ENCODE measurements at places on chromosomes 12 and 14.

- no peaks in the 10 kb centered on the region for H3K36me3 ChIP-seq
- no peaks in the 10 kb centered on the region for H3K27me3 ChIP-seq
- H3K4me1 ChIP-seq: peaks cover 8% of the 10 kb centered on the region
- H3K4me3 ChIP-seq: no peak overlapping the region
These were observed 22.2 kb downstream of the LRRIQ1 start for GRCh38 chr12:85058339-85058738.

GRCh38 chr12:132102297-132102696 is 41.8 kb downstream of the DDX51 start:
- no peaks in the 10 kb centered on the region for H3K27me3 ChIP-seq
- no peak overlapping the region for H3K4me3 ChIP-seq
- DNase-seq: no peak
- H3K27ac ChIP-seq: no peak overlapping the region
- no peaks in the 10 kb centered on the region for H3K4me1 ChIP-seq

DNA sequence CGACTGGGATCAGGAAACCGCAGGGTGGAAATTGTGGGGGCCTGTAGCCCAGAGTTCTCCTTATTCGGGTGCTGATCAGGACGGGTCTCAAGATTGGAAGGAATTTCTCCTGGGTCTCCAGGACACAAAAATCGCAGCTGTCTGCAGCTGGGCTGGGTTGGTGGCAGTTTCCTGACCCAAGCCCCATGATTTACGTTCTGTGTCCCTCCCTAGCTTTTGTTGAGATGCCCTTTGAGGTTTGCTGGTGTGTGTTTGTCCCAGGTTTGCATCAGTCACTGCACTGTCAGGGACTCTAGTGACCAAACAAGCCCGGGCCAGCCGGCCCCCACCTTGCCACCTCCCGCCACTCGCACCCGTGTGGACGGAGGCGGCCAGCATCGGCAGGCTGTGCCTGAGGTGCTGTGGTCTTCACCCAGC is 89.5 kb downstream of the FBXL14 start:
- H3K27me3 ChIP-seq: peaks cover 40% of the 10 kb centered on the region
- H3K36me3 ChIP-seq: no peaks in the 10 kb centered on the region
- H3K4me1 ChIP-seq: no peaks in the 10 kb centered on the region
- H3K4me3 ChIP-seq: no peak overlapping the region
- H3K27ac ChIP-seq: no peak overlapping the region
- no peak for DNase-seq

GRCh38 chr12:24679126-24679525 is 269.8 kb downstream of the BCAT1 start:
- H3K27ac ChIP-seq: no peak overlapping the region
- no peaks in the 10 kb centered on the region for H3K4me1 ChIP-seq
- DNase-seq: no peak

- H3K4me1 ChIP-seq: peaks cover 7% of the 10 kb centered on the region
- no peaks in the 10 kb centered on the region for H3K36me3 ChIP-seq
- H3K27ac ChIP-seq: no peak overlapping the region
These were observed 76.6 kb upstream of the OSBPL8 start for GRCh38 chr12:76636121-76636692.

- H3K27me3 ChIP-seq: no peaks in the 10 kb centered on the region
- DNase-seq: no peak
- H3K4me3 ChIP-seq: no peak overlapping the region
- no peaks in the 10 kb centered on the region for H3K4me1 ChIP-seq
- no peaks in the 10 kb centered on the region for H3K36me3 ChIP-seq
These were observed 192.4 kb downstream of the FUT8 start for GRCh38 chr14:65604936-65605335.

DNA sequence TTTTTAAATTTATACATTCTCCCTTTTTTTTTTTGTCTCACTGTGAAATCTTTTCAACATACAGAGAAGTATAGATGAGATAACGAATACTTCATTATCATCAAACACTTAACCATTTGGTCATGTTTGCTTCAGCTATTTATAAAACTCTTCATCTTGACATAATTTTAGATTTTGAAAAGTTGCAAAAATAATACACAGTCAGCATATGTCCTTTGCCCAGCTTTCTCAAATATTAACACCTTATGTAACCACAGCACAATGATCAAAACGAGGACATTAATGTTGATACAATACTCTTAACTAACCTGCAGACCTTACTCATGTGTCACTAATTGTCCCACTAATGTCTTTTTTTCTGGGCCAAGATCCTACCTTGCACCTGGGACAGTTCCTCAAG is 36.0 kb downstream of the DACT1 start:
- H3K27ac ChIP-seq: no peak overlapping the region
- H3K27me3 ChIP-seq: no peaks in the 10 kb centered on the region
- DNase-seq: no peak
- no peak overlapping the region for H3K4me3 ChIP-seq

DNA sequence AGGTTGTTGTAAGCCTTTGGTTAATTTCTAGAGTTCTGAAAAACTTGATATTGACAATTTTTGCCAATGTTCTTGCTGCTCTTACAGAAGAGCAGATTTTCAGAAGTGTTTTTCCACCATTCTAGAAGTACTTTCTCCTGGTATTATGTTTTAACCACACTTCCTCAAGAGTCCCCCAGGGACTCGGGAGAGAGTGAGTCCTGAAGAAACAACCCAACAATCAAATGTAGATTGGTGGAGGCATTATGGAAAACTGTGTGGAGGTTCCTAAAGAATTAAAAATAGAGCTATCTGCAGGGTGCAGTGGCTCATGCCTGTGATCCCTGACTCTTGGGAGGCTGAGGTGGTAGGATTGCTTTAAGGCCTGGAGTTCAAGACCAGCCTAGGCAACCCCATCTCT is 26.7 kb downstream of the OR10P1 start:
- H3K27ac ChIP-seq: no peak overlapping the region
- no peaks in the 10 kb centered on the region for H3K27me3 ChIP-seq
- DNase-seq: no peak
- no peaks in the 10 kb centered on the region for H3K4me1 ChIP-seq

DNA sequence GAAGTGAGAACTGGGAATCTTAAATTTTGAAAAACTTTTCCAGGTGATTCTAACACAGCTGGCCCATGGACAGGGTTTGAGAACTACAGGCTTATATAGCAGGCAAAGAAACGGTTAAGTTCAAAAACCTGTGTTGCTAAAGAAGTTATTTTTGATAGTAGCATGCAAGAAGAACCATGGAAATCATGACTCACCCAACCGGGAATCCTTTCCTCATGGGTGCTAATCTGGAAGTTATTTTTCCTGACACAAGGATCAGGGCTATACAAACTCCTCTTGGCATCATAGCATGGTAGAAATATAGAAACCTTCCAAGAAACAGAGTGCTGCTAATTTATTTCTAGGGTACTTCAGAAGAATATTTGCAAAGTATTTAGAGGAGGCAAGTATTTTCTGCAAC is 588.7 kb downstream of the CCER1 start:
- no peak overlapping the region for H3K27ac ChIP-seq
- no peaks in the 10 kb centered on the region for H3K4me1 ChIP-seq
- no peak for DNase-seq
- no peak overlapping the region for H3K4me3 ChIP-seq

DNA sequence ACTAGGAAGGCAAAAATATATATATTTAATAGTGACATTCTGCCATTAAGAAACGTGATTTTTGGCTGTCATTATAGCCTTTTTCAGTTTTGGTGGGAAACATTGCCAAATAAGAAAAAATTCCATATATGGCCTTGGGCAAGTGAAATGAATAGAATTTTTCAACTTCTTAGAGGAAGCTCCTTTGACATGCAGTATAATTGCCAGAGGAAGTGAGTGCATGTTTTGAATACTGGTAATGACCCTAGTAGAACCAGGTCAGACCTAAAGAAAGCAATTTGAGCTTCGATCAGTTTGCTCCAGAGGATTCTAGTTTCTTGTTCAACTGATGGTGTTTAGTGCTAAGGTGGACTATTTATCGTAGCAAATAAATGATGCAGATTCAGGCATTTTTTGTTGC is 26.2 kb upstream of the TRIM9 start:
- DNase-seq: no peak
- H3K4me1 ChIP-seq: no peaks in the 10 kb centered on the region
- H3K36me3 ChIP-seq: no peaks in the 10 kb centered on the region
- H3K27ac ChIP-seq: no peak overlapping the region
- no peaks in the 10 kb centered on the region for H3K27me3 ChIP-seq
- H3K4me3 ChIP-seq: no peak overlapping the region

DNA sequence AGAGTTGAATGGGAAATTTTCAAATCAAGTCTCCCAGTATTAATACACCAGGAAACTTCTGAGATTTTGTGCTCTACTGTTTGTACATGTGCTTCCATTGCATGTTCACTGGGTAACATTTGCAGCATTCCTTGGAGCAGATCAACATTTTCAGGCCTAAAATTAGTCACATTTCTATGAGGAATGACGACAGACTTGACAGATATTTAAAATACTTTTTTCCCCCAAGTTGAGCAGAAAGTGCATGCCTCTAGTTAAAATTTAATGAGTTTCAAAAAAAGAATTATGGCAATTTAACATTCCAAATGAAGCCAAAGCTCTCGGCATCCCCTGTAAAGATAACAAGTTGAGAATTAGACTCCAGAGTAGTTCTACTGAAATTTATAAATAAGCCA is 72.3 kb downstream of the C12orf42 start:
- H3K4me3 ChIP-seq: no peak overlapping the region
- DNase-seq: no peak
- H3K27me3 ChIP-seq: no peaks in the 10 kb centered on the region
- peaks cover 17% of the 10 kb centered on the region for H3K36me3 ChIP-seq
- H3K4me1 ChIP-seq: no peaks in the 10 kb centered on the region

GRCh38 chr12:111268738-111269572 is 99.9 kb downstream of the PHETA1 start:
- no peak overlapping the region for H3K4me3 ChIP-seq
- no peaks in the 10 kb centered on the region for H3K36me3 ChIP-seq
- H3K27me3 ChIP-seq: no peaks in the 10 kb centered on the region
- H3K4me1 ChIP-seq: no peaks in the 10 kb centered on the region

- H3K36me3 ChIP-seq: no peaks in the 10 kb centered on the region
- H3K4me3 ChIP-seq: no peak overlapping the region
- no peaks in the 10 kb centered on the region for H3K4me1 ChIP-seq
- H3K27ac ChIP-seq: no peak overlapping the region
- no peak for DNase-seq
These were observed 31.0 kb downstream of the PLCZ1 start for GRCh38 chr12:18706798-18707197.

DNA sequence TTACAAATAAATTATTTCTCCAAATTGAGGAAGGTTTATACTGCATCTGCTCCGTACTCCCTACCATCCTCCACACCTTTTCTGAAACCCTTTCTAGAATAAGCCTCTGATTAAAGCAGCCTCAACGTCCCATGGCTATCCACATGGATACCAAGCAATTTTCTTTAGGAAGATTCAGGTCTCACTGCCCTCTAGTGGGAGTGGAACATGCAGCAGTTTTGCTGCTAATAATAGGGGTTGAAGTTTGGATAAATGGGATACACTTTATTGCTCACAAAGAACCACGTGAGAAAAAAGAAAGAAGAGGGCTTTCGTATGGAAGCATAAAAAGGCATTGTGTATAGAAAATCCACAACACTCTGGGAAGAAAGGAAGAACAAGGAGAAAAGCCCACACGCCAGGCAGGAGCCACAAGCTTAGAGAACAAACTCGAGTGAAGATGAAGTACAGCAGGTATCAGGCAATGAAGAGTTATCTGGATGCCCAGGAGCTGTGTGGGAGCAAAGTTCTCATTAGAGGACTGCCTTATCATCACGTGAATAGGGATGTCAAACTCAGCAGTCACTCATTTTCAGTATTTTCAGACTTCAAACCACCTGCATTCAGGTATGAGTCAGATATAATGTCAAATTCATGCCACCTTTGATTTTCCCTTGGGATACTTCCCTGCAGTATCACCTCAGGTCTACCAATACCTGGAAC is 45.8 kb downstream of the CCER1 start:
- H3K4me1 ChIP-seq: no peaks in the 10 kb centered on the region
- H3K27ac ChIP-seq: no peak overlapping the region
- no peak for DNase-seq
- H3K36me3 ChIP-seq: no peaks in the 10 kb centered on the region
- H3K27me3 ChIP-seq: no peaks in the 10 kb centered on the region

GRCh38 chr12:93242154-93242972 is 135.4 kb upstream of the NUDT4 start:
- peak overlapping the region; percentile 87 for H3K27ac ChIP-seq
- no peak overlapping the region for H3K4me3 ChIP-seq
- H3K27me3 ChIP-seq: no peaks in the 10 kb centered on the region

- H3K36me3 ChIP-seq: no peaks in the 10 kb centered on the region
- H3K27ac ChIP-seq: no peak overlapping the region
- no peaks in the 10 kb centered on the region for H3K27me3 ChIP-seq
- no peak for DNase-seq
- no peaks in the 10 kb centered on the region for H3K4me1 ChIP-seq
- H3K4me3 ChIP-seq: no peak overlapping the region
These were observed 143.5 kb downstream of the ST8SIA1 start for GRCh38 chr12:22190969-22191368.

GRCh38 chr12:99766408-99766807 is 118.9 kb downstream of the GARIN6 start:
- H3K27me3 ChIP-seq: no peaks in the 10 kb centered on the region
- no peak overlapping the region for H3K27ac ChIP-seq
- DNase-seq: no peak
- no peaks in the 10 kb centered on the region for H3K36me3 ChIP-seq
- no peak overlapping the region for H3K4me3 ChIP-seq
- H3K4me1 ChIP-seq: no peaks in the 10 kb centered on the region

DNA sequence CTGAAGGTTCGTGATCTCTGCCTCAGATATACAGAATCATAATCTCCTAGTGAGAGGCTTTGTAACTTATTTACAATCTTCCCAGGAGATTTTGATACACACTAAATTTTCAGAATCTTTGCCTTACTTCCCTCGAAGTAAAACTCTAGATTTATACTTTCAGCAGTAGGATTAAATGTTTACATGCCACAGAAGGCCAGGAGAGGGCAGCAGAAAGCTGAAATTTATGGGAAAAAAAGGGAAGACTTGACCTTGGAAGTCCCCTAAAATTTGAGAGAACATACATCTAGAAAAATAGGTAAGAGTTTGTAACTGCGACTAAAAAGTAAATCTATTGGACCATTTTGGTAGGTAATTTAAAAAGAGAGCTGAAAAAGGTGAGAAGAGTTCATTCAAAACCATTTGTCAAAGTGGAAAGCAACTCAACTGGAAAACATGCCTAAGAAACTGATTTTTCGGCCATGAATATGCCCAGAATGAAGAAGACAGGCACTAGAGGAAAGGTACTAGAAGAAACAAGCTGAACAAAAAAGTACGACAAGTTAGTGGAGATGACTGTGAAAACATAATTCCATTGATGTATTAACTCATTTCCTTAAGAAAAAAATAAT is 242.0 kb upstream of the MDGA2 start:
- DNase-seq: no peak
- H3K27me3 ChIP-seq: no peaks in the 10 kb centered on the region
- no peak overlapping the region for H3K4me3 ChIP-seq
- H3K27ac ChIP-seq: no peak overlapping the region
- H3K36me3 ChIP-seq: no peaks in the 10 kb centered on the region

GRCh38 chr12:26608706-26609105 is 224.3 kb downstream of the ITPR2 start:
- no peak for DNase-seq
- no peaks in the 10 kb centered on the region for H3K27me3 ChIP-seq
- no peak overlapping the region for H3K4me3 ChIP-seq
- H3K4me1 ChIP-seq: no peaks in the 10 kb centered on the region
- no peaks in the 10 kb centered on the region for H3K36me3 ChIP-seq

Measured in spleen (tissue), 13 donors.